ENCODE measurements at places on chromosomes 12 and 14. TPM values are rescaled to one million over a fixed set of nuclear protein-coding genes. Genes with fewer than 3 reads are reported as not detected.
A peak's percentile ranks its signal among the peaks of the same experiment; 100 is the strongest.

DNA sequence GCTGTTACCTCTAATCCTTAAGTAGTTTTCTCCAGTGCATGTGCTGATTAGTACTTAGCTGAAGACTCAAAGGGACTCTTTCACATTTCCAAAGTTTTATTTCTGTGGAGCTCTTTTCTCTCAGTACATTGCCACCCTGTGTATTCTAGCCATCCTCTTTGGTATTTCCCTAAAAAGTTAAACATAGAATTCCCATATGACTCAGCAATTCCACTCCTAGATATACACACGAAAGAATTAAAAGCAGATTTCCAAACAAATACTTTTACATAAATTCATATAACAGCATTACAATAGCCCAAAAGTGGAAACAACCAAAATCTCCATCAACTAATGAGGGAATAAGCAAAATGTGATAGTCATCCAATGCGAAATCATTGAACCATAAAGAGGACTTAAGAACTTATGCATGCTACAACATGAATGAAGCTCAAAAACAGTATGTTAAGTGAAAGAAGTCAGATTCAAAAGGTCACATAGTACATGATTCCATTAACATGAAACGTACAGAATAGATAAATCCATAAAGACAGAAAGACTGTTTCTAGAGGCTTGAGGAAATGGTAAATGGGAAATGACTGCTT lies 9.0 kb upstream of the NOVA1 start:
- H3K27me3 ChIP-seq = no peaks in the 10 kb centered on the region
- DNase-seq = no peak
- H3K36me3 ChIP-seq = no peaks in the 10 kb centered on the region
- H3K4me1 ChIP-seq = no peaks in the 10 kb centered on the region

DNA sequence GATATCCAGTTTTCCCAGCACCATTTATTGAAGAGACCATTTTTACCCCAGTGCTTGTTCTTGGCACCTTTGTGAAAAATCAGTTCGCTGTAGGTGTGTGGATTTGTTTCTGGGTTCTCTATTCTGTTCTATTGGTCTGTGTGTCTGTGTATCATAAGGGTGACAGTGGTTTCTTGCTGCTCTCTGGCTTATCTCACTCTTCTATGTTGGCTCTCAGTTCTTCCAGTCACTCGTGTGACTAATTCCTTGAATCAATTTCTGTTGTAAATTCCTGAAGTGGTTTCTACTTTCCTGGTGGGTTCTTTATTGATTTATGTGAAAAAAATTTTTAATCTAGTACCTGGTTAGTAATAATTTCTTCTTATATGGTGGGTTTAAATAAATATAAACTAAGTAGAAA lies 58.3 kb downstream of the OTOGL start:
- no peaks in the 10 kb centered on the region for H3K27me3 ChIP-seq
- H3K36me3 ChIP-seq = no peaks in the 10 kb centered on the region
- no peak for DNase-seq
- no peak overlapping the region for H3K4me3 ChIP-seq
- H3K4me1 ChIP-seq = no peaks in the 10 kb centered on the region

DNA sequence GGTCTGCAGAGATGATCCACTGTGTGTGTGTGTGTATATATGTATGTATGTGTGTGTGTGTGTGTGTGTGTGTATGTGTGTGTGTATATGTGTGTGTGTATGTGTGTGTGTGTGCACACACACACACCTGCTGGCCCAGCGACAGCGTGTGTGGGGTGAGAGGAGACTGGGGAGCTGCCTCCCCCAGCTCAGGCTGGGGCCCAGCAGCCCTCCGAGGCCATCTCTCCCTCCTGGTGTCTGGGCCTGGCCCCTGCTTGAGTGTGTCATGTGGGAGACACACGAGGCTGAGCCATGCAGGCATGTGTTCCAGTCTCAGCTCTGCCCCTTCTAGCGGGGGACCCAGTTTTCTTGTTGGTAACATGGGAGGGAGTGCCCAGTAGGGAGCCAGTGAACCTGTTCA lies 10.0 kb upstream of the TNFAIP2 start:
- H3K27me3 ChIP-seq = no peaks in the 10 kb centered on the region
- DNase-seq = no peak
- H3K36me3 ChIP-seq = no peaks in the 10 kb centered on the region

GRCh38 chr14:99513183-99513694 lies 32.0 kb downstream of the CCNK start:
- peaks cover 2% of the 10 kb centered on the region for H3K4me1 ChIP-seq
- no peak for DNase-seq
- no peak overlapping the region for H3K4me3 ChIP-seq
- H3K27ac ChIP-seq = no peak overlapping the region

DNA sequence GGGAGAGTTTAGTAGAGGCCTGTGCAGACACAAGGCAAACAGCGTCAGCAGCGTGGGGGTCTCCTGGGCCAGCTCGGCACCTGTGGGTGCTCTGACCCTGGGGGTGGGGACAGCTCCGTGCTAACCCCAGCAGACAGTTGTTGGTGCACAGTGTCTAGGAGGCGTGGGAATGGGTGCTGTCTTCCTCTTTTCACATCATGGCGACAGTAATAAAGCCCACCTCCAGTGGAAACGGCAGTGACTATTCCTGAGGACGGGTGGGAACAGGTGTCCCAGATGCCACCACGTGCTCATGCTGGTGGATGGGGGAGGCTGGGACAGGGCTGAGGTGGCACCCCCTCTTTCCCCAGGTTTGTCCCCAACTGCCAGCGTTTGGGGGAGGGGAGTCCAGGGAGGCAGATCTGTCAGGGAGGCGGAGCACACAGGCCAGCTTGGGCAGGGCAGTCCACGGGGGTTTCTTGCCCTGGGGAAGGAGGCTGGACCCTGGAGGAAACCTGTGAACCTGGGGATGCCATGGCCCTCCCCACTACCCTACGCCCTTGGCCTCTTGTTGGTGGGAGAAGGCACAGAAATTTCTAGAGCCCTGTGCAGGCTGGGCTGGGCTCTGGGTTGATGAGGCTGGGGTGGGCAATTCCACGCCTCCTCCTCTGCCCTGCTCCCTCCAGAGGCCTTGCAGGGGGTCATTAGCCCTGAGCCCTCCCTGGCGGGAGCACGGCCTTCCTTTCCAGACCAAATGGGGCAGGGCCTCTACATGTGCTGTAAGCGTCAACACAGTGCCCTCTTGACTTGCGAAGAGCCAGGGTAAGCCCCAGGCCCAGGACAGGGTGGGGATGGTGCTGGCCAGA lies 3.8 kb downstream of the ZBTB42 start:
- H3K4me3 ChIP-seq = no peak overlapping the region
- no peaks in the 10 kb centered on the region for H3K27me3 ChIP-seq
- no peak for DNase-seq
- H3K4me1 ChIP-seq = peaks cover 37% of the 10 kb centered on the region
- H3K36me3 ChIP-seq = no peaks in the 10 kb centered on the region

- no peak overlapping the region for H3K27ac ChIP-seq
- no peak overlapping the region for H3K4me3 ChIP-seq
- H3K36me3 ChIP-seq = no peaks in the 10 kb centered on the region
- H3K27me3 ChIP-seq = no peaks in the 10 kb centered on the region
These were observed 113.3 kb downstream of the ANO6 start for GRCh38 chr12:45329238-45329637.

- no peaks in the 10 kb centered on the region for H3K27me3 ChIP-seq
- H3K36me3 ChIP-seq = no peaks in the 10 kb centered on the region
- no peak for DNase-seq
- no peak overlapping the region for H3K4me3 ChIP-seq
- no peak overlapping the region for H3K27ac ChIP-seq
These were observed 20.4 kb downstream of the YAF2 start for GRCh38 chr12:42217656-42218055.

DNA sequence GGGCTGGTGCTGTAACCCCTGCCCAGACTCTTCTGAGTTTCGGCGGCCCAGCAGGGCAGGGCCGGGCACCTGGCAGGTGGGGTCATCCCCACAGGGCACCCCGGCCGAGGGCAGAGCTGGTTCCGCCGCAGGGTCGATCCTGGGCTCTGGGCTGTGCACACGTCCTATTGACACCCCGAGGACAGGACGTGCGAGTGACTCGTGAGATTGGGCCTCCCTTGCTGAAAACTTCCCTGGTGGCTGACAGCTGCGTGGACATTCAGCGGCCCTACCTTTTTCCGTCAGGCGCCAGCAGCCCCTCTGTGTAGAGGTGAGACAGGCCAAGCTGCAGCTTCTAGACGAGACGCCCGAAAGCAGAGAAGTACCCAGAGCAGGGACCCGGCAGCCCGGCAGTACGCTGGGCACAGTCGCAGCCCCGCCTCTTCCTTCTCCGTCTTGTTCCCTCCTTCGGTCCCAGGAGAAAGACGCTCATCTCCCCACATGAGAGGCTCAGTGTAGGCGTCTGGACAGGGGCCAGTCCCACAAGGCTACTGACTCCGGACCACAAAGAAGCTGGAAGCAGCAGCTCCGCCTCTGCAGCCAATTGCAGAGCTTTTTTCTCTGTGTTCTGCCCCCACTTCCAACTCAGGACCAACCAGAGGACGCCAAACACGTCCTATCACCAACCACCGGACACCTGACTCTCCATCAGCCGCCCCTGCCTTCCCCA lies at the start of gene LRCOL1:
TSS of gene LRCOL1 (minus strand) at position 532 of the 709 bp plus-strand sequence. CDS start 4,331 bp downstream, outside the sequence.
- H3K4me3 ChIP-seq = no peak within 1 kb of the TSS
- peak; percentile 51 for DNase-seq
- H3K36me3 ChIP-seq = no peaks in the 10 kb centered on the region
- peaks cover 9% of the 10 kb centered on the region for H3K4me1 ChIP-seq
- no peak within 1 kb of the TSS for H3K27ac ChIP-seq

DNA sequence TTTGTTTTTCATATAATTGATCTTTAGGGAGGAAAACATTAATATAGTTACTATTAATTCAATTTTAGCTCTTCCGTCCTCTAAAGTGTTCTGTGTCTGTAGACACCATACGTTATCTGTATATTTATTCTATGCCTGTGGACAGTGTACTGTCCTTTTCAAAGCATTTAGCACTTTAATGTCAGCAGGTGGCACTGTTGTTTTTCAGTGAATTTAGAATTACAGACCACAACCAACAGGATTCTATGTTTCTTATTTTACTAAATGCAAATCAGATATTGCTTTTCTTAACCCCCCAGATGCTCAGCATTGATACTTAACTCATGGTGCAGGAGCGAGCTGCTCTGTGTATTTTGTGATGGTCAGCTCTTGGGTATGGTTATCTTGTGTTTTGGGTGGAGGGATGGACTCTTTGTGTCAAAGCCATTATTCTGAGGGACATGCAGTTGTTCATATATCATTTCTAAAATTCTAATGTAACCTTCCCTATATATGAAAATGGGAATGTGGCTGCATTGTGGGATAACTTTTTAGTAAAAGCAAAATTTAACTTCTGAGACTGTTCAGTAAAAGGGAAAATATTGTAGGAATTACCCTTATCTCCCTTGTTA lies 65.2 kb downstream of the PAPOLA start:
- H3K27ac ChIP-seq = no peak overlapping the region
- H3K4me1 ChIP-seq = no peaks in the 10 kb centered on the region
- H3K4me3 ChIP-seq = no peak overlapping the region
- peaks cover 13% of the 10 kb centered on the region for H3K36me3 ChIP-seq

- no peaks in the 10 kb centered on the region for H3K4me1 ChIP-seq
- H3K4me3 ChIP-seq = no peak overlapping the region
- DNase-seq = no peak
- H3K27me3 ChIP-seq = no peaks in the 10 kb centered on the region
- no peaks in the 10 kb centered on the region for H3K36me3 ChIP-seq
These were observed 101.9 kb upstream of the RTL1 start for GRCh38 chr14:101005447-101005846.

DNA sequence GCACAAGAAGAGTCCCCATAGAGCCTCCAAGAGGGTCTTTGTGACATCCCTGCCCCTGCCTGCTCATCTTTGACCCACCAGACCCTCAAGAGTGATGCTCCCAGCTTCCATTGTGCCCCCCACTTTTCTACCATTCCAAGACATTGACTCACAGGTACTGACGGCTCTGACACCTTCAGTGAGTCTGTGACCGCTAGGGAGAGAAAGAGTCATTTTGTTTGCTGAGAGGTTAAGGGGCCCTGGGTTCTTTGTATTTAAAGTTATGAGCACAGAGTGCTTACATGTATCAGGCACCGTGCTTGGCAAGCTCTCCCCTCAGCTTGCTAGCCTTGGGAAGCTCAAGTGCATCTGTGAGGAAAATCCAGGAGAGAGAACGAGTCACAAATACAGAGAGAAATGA lies 7.1 kb upstream of the KRT82 start:
- no peaks in the 10 kb centered on the region for H3K4me1 ChIP-seq
- H3K4me3 ChIP-seq = no peak overlapping the region
- H3K27ac ChIP-seq = no peak overlapping the region
- DNase-seq = no peak
- no peaks in the 10 kb centered on the region for H3K27me3 ChIP-seq
- no peaks in the 10 kb centered on the region for H3K36me3 ChIP-seq

DNA sequence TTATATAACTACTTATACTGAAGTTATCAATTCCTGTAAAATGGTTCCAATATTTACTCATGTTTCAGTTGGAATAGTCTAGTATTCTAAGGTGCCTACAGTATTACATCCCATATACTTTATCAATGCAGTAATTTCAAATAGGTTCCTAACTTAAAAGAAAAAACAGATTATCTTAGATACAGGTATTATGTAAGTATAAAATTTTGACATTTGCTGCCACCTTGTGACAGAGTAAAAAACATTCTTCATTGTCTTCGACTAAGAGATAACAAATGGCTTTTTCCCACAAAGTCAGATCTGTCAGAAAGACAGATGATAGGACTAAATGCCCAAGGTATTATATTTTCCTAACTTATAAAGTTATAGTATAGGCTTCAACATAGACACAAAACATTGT lies 78.7 kb downstream of the TXNDC16 start:
- H3K4me1 ChIP-seq = no peaks in the 10 kb centered on the region
- no peaks in the 10 kb centered on the region for H3K36me3 ChIP-seq
- no peak for DNase-seq

DNA sequence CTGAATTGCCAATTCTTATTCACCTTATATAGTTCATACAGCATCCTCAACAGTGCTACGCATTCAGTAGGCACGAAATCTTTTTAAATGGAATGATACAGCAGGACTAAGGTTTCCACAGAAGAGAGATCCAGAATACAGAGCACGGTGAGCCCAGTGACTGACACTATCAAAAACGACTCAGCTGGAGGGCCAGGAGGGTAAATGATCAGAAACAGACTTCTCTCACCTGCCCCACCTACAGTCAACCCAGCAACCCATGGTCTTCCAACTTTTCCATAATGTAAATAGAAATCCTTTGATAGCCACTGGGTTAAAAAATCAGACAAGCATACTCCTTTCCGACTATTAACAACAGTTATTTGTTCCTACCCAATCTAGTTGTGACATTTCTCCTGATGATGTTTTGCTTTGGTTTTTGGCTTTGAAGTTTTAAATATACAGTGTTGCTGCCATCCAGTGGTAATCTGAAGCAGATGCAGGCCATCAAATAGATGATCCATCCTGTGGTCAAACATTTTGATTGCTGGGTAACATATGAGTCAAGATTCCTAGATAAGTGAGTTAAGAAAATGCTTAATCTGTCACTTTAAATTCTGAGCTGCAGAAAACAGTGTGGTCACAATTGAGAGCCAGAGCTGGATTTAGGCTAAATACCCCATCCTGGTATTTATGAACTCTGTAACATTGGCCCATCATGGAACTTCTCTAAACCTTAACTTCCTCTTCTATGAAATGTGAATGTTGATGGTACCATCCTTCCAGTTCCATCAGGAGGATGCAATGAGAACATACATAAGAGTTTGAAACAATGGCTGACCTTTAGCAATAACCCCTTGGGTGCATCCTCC lies 42.0 kb downstream of the GPHB5 start:
- H3K4me1 ChIP-seq = no peaks in the 10 kb centered on the region
- no peak overlapping the region for H3K4me3 ChIP-seq

Gene ACSM4
- total RNA-seq = not detected

Gene TAS2R30
- 13.2 TPM for total RNA-seq

Gene RERGL
- total RNA-seq = 7.1 TPM

Gene SLC6A12
- total RNA-seq = 13.2 TPM

Gene PRICKLE1
- 20.0 TPM for total RNA-seq

Gene LUM
- 188 TPM for total RNA-seq

Gene BEST3
- not detected for total RNA-seq

Gene KIF26A
- total RNA-seq = 6.0 TPM
